ENCODE measurements at places on chromosomes 7 and 10.

GRCh38 chr10:119001717-119002500 lies 27.6 kb upstream of the NANOS1 start:
- no peak for DNase-seq

DNA sequence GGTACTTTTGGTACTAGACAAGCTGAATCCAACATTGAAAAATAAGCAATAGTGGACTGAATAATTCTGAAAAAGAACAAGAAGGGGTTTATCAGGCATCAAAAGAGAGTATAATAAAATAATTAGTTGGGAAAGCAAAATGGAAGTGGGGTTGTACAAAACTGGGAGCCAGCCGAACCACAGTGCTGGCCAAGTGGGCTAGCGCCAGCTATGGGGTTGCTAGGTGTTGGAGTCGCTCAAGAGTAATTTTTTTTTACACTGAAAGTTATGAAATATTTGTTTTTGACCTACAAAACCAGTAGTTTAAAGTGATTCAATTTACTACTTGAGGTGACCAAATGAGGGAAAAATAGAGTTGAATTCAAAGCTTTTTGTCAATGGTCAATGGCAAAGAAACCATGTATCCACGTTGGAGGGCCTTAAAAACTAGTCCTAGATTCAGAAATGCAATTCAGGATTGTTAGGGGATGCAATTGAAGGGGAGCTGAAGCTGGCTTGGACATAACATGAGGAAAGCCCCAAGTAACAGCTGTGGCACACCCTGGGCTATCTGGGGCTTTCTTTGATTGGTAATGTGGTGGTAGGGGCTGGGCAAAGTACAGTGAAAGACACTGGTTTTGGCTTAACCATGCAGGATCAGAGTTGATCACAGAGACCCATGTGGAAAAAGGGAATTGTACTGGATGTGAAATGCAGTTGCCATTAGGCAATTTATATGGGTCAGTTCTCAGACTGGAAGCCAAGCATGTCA lies 28.3 kb upstream of the MSMB start:
- DNase-seq = no peak

DNA sequence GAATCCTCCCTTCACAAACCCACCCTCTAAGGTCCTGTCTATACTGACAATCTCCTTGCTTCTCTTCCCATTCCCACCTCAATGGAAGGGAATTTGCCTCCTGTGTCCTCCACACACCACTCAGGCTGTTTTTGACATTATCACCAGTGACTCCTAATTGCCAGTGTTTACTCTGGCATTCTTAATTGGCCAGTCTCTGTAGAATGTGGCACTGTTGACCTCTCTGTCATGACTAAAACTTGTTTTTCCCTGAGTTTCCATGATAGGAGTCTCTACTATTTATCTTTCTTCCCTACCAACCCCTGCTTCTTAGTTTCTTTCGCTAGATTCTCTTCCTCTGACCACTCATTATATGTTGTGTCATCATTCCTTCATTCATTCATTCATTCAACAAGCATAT lies 12.1 kb downstream of the SLC16A12 start:
- DNase-seq = no peak

DNA sequence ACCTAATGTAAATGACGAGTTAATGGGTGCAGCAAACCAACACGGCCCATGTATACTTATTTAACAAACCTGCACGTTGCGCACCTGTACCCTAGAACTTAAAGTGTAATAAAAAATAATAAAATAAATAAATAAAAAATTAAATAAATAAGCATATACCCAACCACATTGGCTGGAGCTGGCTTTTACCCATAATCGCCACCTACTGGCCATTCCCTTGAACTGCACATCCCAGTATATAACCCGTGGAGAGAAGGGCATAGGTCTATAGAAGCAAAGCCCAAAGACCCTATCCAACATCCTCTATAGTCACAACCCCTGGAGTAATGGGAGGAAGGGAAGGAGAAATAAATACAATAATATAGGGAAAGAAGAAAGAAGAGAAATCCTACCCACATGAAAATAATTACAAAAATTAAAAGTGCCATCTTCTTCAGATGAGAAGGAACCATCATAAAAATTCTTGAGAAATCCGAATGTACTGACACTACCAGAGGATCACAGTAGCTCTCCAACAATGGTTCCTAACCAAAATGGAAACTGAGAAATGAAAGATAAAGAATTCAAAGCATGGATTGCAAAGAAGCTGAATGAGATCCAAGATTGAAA lies 65.6 kb downstream of the TWIST1 start:
- no peak for DNase-seq

GRCh38 chr10:67306588-67307205 lies 380.9 kb downstream of the LRRTM3 start:
- no peak for DNase-seq

DNA sequence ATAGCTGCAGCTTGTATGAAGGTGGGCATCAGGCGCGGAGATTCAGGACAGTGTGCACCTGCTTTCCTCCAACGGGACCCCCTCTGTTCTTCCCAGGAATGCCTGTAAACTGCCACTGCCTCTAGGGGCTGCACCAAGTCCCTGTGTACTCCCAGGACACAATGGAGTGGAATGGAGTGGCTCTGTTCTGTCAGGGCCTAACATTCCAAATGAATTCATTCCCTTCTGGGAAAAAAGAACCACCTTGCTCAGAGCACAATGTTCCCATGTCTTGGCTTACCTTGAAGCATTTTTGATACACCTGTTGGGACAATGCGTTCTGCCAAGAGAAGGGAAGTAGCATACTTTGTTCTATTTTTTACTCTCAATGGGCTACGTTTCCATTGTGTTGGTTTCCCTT lies 339.4 kb downstream of the FRMD4A start:
- no peak for DNase-seq

- no peak for DNase-seq
Observed at GRCh38 chr7:17844514-17845196, 95.6 kb downstream of the SNX13 start.

DNA sequence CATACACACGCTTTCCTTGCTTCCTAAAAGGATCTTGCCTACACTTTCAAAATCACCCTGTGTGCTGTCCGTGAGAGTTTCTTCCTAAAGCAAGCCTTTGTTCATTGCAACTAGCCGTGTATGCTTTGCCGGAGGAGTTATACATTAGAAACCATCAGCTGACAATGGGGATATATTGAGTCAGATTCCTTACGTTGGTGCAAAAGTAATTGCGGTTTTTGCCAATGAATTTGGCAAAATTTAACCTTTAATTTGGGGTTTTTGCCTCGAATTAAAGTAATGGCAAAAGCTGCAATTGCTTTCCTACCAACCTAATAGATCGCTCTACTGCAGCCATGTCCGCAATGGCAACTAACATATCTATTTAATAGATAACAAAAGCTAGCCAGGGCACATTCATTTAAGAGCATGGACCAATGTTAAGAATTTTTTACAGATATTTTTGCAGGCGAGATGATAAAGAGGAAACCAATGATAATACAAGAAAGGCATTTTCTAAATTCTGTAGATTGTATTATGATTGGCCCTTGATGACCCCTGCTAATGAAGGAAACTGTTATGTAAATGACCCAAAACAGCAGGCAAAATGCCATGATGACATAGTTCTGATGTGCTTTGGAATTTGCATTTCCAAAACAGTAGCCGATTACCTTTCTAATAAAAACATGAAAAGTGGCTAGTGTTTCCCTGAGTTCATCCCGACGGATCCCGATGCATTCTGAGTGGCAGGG lies 184.8 kb upstream of the NRP1 start:
- DNase-seq = no peak

DNA sequence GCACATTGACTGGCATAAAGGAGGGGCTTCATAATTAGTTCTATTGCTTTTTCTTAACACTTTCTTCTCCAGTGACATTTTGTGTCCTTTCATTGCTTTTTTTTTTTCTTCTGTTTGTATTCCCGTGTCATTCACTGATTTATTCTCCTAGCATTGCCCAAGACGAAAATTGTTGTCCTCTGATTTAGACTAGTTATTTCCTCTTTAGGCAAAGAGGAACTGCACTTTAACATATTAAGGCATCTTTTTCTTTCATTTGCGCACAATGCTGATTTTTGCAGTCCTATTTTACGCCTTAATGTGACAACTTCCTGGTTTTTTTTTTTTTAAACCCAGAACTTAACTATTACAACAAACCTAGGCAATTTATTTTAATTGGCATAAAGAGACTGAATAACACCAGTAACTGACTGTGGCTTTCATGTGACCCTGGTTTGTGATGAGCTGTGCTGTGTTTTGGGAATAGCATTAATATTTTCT lies 39.7 kb downstream of the ARID5B start:
- no peak for DNase-seq

DNA sequence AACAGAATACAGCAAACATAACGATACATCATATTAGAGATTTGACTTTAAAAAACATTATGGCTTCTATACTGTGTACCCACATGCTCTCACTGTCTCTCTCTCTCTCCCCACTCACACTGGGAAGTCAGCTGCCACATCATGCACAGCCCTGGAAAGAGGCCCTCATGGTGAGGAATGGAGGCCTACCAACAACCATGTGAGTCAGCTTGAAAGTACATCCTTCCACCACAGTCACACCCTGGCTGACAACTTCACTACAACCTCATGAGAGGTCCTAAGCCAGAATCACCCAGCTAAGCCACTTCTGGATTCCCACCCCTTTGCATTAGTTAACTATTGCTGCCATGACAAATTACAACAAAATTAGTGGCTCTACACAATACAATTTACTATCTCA lies 23.3 kb upstream of the GPR22 start:
- DNase-seq = no peak

DNA sequence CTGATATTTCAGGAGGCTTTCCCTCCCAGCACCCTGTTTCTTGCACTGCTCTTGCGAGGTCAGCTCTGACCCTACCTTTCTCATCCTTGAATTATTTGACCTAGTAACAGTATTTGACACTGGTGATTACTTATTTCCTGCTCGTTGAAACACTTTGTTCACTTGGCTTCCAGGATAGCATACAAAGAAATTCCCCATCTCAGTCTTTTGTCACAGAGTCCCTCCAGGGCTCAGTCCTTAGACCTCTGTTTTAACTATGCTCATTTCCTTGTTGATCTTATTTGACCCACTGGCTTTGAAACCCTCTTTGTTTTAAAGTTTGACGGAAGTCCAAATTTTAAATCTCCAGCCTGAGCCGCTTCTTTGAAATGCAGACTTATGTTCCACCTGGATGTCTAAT lies 29.9 kb downstream of the BMPR1A start:
- DNase-seq = no peak

DNA sequence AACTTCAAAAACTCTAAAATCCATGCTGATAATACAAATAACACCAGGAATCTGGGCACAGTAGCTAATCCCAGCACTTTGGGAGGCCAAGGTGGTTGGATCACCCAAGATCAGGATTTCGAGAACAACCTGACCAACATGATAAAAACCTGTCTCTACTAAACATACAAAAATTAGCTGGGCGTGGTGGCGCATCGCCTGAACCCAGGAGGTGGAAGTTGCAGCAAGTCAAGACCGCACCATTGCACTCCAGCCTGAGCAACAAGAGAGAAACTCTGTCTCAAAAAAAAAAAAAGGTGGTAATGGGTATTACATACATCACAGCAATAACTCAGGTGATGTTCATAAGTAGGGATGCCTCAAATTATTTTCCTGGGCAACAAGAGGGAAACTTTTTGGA lies 315.0 kb upstream of the MEOX2 start:
- DNase-seq = no peak

DNA sequence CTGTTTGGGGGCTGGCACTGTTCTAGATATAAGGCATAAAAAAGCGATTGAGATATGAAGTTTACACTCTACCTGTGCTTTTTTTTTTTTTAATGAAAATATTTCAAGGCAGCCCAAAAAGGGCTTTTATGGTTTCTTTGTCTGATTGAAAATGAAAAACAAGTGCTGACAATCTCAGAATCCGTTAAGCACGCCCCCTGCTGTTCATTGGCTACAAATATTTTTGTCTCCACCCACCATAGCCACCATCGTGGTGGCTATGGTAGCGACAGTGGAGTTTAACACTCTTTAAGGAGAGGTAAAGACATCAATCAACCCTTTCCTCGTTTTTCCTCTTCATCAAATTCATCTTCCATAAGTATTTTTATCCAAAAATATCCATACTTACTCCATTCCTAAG lies 94.2 kb downstream of the CD36 start:
- DNase-seq = no peak

- DNase-seq = no peak
Observed at GRCh38 chr10:5563321-5563961, 38.7 kb downstream of the CALML3 start.

- DNase-seq = no peak
Observed at GRCh38 chr7:11592699-11593098, 239.3 kb downstream of the THSD7A start.

- DNase-seq = peak; percentile 15
Observed at GRCh38 chr7:133794479-133794878, 332.7 kb upstream of the LRGUK start.

- DNase-seq = no peak
Observed at GRCh38 chr7:71974611-71975010, 437.5 kb downstream of the CALN1 start.

GRCh38 chr7:39069031-39069430 lies 91.3 kb downstream of the POU6F2 start:
- DNase-seq = no peak

Measured in NCI-H2227 treated with DMSO at 0.1 percent for 48 hours (cell line).